NCI-H1436 treated with DMSO at 0.1 percent for 48 hours (cell line): ENCODE measurements at places on chromosomes 7 and 10.

DNA sequence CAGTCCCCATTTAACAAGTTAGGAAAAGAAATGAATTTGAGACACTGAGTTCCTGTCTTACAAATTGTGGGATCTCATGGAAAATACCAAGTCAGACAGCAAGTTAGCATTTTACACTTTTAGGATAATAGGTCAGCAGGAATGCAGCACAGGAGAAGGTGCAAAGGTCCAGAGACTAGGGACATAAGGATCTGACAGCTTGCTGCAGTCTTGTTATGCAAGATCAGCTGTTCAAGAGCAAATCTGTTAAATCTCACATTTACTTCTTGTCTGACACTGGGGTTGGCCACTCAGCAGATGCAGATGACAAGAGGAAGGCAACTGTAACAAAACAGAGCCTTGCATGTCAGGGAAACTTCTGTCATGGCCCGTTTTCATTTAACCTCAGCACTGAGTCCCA, 239.6 kb downstream of the PHF14 start:
- DNase-seq, result no peak

DNA sequence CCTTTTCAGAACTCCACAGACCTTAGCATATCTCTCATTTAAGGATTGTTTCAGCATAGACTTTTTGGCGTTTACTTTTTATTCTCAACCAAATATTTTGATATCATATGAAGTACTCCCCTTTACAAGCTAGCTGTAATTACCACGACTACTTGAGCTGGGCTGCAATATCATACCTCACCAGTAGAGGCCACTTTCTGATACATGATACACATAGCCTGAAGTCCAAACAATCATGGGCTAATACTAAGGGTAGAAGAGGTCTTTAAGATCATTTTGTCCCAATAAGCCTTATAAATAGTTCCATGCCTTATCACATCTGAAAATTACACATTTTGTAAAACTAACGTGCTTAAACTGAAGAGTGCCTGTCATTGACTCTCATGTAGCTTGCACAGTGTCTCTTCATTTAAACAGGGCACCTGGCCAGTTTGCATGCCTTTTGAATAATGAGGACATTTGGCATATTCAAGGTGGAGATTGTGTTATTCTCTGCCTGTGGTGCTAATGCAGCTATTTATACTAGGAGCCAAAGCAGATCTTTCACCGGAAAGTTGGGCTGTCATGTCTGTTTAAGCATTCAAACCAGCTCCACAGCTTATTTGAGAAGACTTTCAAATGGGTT, 403.7 kb upstream of the ZMIZ1 start:
- no peak for DNase-seq

DNA sequence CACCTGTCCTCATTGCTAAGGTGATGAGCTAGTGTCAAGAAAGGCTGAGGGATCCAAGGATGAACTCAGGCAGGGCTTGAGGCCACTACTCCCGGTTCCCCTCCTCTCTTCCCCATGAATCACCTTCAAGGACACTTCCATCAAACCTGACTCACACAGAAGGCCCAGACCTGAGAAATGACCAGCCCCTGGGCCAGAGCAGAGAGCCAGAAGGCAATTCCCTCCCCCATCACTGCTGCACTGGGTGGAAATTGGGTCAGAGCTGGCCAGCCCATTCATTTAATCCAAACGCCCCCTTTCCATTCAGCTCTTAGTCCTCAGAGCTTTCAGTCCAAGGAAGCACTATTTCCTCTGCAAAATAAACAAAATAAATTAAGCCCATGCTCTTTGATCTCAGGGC, 182.0 kb downstream of the KCNMA1 start:
- DNase-seq, result no peak

DNA sequence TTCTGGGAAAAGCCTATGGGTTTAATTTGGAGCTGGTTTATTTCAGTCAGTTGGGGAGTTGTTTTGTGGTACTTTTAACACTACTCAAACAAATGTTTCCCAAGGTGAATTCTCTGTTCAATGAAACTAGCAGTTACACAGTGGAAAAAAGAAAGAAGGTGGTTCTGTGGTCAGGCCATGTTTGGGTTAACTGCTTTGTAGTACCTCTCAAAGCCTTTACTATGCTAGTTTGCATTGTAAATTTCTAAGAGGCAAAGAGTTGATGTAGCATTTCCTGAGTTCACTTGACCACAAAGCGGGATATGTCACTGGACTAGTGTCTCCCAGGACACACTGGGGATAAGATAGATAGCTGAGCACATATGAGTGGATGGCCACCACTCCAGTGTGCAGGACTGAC, 145.4 kb downstream of the KIF20B start:
- no peak for DNase-seq

GRCh38 chr10:52499281-52499680, 185.2 kb downstream of the DKK1 start:
- DNase-seq, result no peak

DNA sequence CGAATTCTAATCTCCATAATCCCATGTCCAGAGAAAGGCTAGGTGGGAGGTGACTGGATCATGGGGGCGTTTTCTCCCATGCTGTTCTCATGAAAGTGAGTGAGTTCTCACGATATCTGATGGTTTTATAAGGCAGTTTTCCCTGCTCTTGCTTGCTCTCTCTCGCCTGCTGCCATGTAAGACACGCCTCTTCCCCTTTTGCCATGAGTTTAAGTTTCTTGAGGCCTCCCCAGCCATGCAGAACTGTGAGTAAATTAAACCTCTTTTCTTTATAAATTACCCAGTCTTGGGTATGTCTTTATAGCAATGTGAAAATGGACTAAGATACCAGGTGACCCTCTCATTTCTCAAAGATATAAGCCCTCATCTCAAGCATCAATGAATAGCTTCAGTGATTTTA, 1.1 kb upstream of the ACTA2 start:
- DNase-seq, result no peak

DNA sequence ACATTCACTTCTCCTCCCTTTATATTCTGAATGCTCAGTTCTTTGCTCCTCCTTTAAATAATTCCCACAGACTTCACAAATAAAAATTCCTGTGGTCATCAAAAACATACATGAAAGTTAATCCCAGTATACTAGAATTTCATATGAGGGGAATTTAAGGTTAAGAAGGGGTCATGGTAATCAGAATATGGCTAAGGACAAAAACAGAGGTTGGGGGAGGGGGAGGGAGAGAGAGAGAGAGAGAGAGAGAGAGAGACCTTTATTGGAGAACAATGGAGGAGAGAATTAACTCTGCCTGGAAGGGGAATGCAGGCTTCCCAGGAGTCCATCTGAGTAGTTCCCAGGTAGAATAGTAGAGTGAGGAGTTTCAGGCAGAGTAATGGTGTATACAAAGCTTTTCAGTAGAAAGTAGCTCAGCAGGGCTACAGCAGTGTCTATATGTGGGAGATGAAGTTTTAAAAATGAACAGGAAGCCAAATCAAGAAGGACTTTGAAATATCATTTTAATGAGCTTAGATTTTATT, 5.2 kb upstream of the CUBN start:
- no peak for DNase-seq

DNA sequence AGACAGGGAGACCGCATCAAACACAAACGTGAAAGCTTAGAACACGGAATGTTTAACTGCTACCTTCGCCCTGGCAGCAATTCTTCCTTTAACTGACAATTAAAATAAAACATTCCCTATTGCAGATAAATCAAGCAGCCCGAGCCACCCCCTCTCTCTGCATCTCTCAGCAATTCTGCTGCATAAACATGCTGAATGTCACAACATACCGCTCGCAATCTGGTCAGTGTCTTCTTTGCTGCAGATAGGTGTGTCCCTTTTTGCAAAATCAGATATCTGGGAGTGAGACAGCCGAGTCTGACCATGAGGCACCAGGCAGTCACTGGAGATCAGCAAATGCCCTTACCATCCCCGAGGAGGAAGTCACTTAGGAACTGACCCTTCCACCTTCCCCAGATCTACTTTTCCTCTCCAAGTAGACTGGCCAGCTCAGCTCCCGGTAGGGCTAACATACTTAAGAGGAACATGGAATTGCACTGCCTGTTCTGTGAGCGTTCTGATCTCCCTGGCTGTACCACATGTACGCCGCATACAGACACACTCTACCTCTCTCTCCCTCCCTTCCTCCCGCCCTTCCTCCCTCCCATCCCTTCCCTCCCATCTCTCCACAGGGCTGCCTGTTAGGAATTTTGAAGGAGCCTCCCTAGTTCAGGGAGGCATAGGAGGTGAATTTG, at the start of gene FRMD4A:
Gene FRMD4A (minus strand): TSS at position 537 of the 674 bp plus-strand sequence.
- DNase-seq, result no peak

DNA sequence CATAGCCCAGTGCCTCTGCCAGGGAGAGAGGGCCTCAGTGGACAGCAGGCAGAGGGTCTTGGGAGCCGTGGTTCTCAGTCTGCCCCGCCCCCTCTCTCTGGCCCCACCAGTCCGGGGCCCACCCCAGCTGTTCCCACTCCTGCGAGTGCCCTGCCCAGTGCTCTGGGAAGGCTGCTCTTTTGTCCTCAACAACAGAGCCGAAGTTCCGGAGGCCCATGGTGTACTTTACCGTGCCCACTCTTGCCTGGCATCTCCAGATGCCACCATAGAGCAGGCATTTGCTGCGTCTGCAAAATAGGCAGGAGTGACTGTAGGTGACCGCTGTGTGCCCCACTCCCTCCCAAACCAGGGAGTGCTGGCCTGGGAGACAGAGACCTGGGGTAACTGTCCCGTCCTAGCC, 29.3 kb upstream of the PCBD1 start:
- DNase-seq, result no peak

- no peak for DNase-seq
Observed at GRCh38 chr7:127586346-127586745, 950 bp upstream of the GCC1 start.

DNA sequence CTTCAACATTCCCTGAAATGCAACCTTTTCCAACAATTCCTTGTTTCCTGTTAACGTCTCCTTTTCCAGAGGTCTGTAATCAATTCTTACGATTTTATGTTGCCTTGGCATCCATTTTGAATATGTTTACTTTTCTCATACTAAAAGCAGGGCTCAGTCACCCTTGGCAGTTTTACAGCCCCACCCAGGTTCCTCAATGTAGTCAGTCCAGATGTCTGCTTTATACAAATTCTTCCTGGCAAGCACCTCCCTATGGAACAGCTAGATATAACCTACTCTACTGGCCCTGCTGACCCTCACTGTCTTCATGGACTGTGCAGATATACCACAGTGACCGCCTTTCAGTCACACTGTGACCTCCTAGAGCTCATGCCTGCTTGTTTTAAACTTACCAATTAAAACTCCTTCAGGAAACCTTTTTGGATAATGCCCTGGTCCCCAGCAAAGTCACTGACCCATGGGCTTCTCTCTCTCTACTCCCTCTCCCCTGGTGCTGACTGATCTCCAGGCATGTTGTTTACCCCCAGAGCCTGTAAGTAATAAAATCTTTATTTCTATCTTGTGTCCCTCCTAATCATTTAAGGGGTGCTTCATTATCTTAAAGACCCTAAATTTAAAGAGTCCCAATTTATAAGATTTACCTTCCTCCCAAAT, 147.1 kb upstream of the STEAP1 start:
- no peak for DNase-seq

DNA sequence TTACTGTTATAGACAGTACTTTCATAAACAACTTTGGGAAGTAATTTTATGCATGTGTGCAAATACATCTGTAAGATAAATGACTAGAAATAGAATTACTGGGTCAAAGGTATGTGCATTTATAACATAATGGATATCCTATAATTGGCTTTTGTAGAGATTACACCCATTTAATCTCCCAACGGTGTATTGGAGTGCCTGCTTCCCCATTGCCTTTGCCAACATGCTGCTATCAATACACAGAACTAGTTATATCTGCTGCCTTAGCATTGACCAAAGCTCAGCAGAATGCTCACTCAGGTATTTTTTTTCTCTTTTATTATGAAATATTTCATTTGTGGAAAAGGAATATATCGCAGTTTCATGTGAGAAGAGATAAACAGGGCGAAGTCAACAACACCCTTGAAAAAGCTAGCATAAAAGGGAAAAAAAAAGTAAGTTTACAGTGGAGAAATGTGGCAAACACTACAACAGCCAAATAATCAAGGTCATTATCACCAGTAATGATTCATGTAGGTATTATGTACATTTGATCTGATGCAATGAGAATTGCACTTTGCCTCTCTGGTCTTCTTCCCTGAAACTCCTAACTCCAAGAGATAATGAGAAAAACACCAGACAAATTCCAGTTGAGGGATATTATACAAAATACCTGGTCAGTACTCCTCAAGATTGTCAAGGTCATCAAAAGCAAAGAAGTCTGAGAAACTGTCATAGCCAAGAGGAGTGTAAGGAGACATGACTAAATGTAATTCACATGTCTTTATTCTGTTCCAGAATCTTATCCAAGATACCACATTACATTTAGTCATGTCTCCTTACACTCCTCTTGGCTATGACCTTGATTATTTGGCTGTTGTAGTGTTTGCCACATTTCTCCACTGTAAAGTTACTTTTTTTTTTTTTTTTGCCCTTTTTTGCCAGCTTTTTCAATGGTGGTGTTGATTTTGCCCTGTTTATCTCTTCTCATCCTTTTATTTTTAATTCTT, 36.8 kb downstream of the MARCHF5 start:
- no peak for DNase-seq

- no peak for DNase-seq
Observed at GRCh38 chr10:75508814-75509306, 77.4 kb downstream of the LRMDA start.

- no peak for DNase-seq
Observed at GRCh38 chr7:17640730-17641377, 299.4 kb downstream of the SNX13 start.

DNA sequence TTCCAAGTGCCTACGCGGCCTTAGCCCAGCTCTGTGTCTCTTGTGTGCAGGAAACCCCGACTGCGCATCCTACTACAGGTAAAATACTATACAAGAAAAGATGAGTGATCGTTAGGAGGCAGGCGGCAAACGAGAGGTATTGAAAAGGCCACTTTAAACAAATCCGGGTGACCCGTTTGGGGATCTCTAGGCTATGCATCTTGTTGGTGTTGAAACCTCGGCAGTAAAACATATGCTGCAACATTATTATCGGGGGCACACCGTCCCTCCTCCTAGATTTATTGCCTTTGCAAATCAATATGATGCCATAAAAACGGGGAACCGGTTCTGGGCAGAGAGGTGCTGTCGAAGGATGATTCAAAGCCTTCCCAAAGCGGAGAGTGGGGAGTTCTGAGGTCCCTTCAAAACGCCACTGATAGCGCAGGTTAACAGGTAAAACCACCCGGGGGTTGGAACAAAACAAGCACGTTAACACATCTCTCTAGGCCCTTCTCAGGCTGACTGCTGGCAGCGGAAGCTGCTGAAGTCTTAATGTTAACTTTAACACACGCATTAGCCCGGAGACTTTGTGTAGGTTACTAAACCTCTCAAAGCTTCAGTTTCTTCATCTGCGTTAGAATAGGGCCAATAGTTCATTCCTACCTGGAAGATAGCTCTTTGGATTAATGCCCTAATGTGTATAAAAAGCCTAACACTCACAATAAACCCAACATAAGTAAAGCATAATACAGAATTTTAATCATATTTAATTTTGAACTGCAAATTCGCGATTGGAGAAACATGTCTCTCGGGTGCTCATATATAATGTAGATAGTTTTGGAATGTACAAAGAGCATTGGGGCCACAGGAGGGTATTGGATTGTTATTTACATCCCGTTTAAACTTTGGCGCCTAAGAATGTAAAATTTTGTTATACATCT, 2.6 kb upstream of the TBX20 start:
- no peak for DNase-seq

- DNase-seq, result no peak
Observed at GRCh38 chr7:74271742-74272141, 17.5 kb upstream of the CLIP2 start.
